ENCODE measurements at places on chromosomes 1 and 21.

DNA sequence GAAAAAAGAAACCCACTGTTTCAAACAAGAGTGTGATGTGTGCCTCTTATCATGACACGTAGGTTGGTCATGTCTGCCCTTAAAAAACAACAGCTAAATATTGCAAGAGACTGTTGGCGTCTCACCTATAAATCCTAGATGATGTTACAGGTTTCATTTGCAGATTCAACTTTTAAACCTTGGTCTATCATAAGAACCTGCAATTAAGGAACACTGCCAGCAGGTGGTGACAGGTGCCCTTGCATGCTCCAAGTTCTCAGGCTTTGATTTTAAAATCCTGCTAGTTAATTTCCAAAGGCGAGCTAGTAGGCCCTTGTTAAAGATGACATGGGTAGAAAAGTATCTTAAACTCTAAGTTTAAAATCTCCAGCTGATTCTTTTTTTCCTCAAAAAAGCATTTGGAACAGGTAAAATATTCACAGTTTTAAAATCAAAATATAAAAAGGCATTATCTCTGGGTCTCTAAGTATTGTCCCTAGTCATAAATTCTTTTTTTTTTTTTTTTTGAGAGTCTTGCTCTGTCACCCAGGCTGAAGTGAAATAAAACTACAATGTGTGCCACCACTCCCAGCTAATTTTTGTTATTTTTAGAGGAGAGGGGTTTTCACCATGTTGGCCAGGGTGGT lies 39.1 kb downstream of the CLSTN1 start:
- H3K36me3 ChIP-seq, result no peaks in the 10 kb centered on the region
- peaks cover 22% of the 10 kb centered on the region for H3K4me1 ChIP-seq
- no peak overlapping the region for H3K4me3 ChIP-seq
- peak; percentile 63 for DNase-seq
- H3K27me3 ChIP-seq, result no peaks in the 10 kb centered on the region

GRCh38 chr1:221435504-221435904 lies 306.4 kb downstream of the DUSP10 start:
- H3K36me3 ChIP-seq, result no peaks in the 10 kb centered on the region
- peaks cover 10% of the 10 kb centered on the region for H3K4me1 ChIP-seq
- peak; percentile 29 for DNase-seq

DNA sequence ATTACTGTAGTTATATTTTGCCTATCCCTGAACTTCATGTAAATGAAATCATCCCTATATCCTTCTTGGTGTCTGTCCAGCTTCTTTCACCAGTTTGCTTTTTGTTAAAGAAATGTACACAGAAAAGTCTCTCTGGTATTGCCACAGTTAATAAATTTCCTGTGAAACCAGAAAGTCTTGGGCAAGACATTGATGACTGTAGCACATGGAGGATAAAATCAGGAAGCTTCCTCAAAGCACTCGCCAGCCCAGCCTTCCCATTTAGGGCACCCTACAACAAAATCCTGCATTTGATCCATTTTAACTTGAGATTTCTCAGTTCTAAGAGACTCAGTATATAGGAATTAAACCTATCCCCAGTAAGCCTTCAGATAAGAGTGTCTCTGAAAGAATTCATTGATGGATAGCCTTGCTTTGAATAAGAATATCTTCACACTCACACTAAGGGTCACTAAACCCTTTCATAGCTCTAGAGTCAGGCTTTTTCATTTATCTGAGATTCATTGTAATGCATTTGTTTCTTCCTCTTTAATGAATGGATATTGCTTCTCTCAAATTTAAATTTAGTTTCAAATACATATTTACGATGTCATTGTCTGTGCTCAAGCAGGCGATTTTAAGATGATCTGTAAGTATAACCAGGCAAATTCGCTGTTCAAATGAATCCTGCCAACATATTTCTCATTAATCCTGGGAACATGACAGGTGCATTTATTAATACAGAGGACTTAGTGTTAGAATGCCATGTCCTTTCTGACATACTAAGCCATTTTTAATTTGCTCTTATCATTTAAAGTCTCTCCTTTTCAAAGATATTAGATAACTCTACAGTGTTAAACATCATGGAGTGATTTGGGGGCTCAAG lies 153.1 kb downstream of the GRIK1 start:
- H3K27ac ChIP-seq, result no peak overlapping the region
- DNase-seq, result no peak
- H3K27me3 ChIP-seq, result no peaks in the 10 kb centered on the region
- no peaks in the 10 kb centered on the region for H3K36me3 ChIP-seq
- H3K4me3 ChIP-seq, result no peak overlapping the region

- no peak overlapping the region for H3K27ac ChIP-seq
- no peaks in the 10 kb centered on the region for H3K27me3 ChIP-seq
- no peaks in the 10 kb centered on the region for H3K4me1 ChIP-seq
- no peak overlapping the region for H3K4me3 ChIP-seq
- DNase-seq, result no peak
These were observed 23.6 kb upstream of the SLC35D1 start for GRCh38 chr1:67077593-67077992.

DNA sequence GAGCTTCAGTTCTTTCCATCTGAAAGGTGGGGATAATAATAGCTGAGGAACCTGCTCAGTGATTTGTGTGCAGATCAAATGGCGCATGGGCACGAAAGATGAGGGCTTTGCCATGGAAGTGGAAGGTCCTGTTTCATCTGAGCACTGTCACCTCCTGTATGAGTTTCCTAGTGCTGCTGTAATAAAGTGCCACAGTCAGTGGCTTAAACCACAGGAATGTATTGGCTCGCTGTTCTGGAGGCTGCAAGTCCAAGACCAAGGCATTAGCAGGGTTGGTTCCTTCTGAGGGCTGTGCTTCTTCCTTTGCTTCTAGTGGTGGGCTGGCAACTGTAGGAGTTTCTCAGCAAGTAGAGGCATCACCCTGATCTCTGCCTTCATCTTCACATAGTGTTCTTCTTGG lies 51.1 kb upstream of the RBM15 start:
- no peak overlapping the region for H3K27ac ChIP-seq
- no peak for DNase-seq
- H3K36me3 ChIP-seq, result no peaks in the 10 kb centered on the region
- H3K4me1 ChIP-seq, result no peaks in the 10 kb centered on the region
- H3K27me3 ChIP-seq, result no peaks in the 10 kb centered on the region
- no peak overlapping the region for H3K4me3 ChIP-seq

DNA sequence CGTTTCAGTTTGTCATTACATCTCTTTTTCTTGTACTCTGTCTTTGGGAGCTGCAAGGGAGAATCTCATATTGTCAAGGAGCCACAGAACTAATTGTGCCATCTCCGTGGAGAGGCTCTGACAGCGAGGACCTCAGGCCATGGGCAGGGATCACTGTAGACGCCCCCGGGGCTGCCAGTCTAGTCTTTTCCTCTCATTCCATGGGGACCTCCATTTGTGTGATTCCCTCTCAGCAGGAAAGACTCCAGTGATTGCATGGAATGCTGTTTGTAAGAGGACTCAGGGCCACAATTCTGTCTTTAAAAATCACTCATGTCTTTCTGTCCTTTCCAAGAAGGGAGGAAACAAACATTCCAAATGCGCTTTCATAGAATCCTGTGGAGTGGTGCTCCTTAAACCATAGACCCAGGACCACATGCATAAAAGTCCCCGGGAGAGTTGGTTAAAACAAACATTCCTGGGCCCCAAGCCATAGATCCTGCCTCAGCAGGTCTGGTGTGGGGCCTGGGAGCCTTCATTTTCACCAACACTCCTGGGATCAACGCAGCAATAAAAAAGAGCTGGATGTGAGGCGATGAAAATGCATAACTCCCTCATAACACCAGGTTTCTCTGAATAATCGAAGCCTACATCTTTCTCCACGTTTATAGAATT lies 104.5 kb downstream of the ZP4 start:
- no peak overlapping the region for H3K4me3 ChIP-seq
- H3K4me1 ChIP-seq, result no peaks in the 10 kb centered on the region
- no peak overlapping the region for H3K27ac ChIP-seq
- H3K36me3 ChIP-seq, result no peaks in the 10 kb centered on the region
- H3K27me3 ChIP-seq, result no peaks in the 10 kb centered on the region

GRCh38 chr1:103525114-103525606 lies 339 bp upstream of the RNPC3 start:
- H3K4me3 ChIP-seq, result peak overlapping the region; percentile 54
- peaks cover 41% of the 10 kb centered on the region for H3K4me1 ChIP-seq
- no peak overlapping the region for H3K27ac ChIP-seq
- DNase-seq, result peak; percentile 48

DNA sequence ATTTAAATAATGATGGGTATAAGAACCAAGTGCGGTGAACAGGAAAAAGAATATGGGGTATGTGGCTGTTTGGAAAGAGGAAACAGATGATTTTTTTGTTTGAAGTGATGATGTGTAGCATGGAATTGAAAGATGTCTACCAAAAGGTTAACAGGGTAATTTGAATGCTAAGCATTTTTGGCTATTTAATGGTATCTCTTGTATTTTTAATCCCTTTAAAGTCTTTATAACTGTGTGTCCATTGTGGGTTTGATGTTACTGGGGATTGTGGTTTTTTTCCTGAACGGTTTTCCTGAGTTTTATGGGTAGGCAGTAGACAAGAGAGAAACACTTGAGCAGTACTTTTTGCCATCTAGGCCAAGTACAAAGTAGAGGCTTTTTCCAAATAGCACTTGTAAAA lies 63.2 kb downstream of the PRDM2 start:
- peaks cover 71% of the 10 kb centered on the region for H3K4me1 ChIP-seq
- DNase-seq, result no peak
- no peak overlapping the region for H3K4me3 ChIP-seq

DNA sequence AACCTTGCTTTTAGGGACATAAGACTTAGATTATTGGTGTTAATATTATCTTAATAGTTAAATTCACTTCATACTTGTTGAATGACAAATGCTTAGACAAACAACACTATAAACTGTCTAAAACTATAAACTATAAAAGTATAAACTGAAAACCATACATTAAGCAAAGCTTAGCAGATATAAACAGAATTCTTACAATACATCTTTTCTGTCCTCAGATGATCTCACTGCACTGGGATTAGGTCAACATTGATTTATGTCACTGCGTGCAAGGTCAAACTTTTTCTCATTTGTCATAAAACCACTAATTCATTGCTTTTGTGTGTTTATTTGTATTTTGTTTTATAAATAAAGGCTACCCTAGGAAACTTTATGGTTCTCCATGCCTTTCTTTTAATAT lies 1491.8 kb downstream of the NCAM2 start:
- H3K27ac ChIP-seq, result no peak overlapping the region
- H3K27me3 ChIP-seq, result no peaks in the 10 kb centered on the region
- H3K4me3 ChIP-seq, result no peak overlapping the region
- H3K4me1 ChIP-seq, result no peaks in the 10 kb centered on the region
- H3K36me3 ChIP-seq, result no peaks in the 10 kb centered on the region

- H3K27me3 ChIP-seq, result no peaks in the 10 kb centered on the region
- no peaks in the 10 kb centered on the region for H3K4me1 ChIP-seq
- DNase-seq, result no peak
- H3K27ac ChIP-seq, result no peak overlapping the region
- no peak overlapping the region for H3K4me3 ChIP-seq
These were observed 106.7 kb downstream of the FAF1 start for GRCh38 chr1:50853325-50853724.

GRCh38 chr1:61680500-61680899 lies 44.4 kb downstream of the TM2D1 start:
- no peaks in the 10 kb centered on the region for H3K4me1 ChIP-seq
- H3K27ac ChIP-seq, result no peak overlapping the region
- no peaks in the 10 kb centered on the region for H3K27me3 ChIP-seq

DNA sequence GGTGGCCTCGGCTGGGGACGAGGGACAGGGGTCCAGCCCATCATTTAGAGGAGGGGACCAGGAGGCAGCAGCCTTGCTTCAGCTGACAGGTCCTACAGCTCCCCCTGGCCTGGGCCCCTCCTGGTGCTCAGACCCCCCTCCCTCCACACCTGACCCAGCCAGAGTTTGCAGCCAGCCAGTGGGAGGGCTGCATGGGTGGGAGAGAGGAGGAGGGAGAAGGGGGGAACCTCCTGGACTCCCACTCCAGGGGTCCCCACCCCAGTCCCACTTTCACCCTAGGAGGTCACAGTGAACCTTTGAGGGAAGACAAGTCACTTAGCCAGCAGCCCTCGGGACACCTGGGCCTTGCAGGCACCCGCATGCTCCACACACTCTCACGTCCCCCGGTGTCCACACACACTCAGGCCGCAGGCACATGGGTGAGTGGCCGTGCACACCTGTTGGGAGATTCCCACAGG lies 108.9 kb upstream of the ZBTB40 start:
- no peaks in the 10 kb centered on the region for H3K4me1 ChIP-seq
- no peak for DNase-seq
- H3K4me3 ChIP-seq, result no peak overlapping the region
- peaks cover 4% of the 10 kb centered on the region for H3K27me3 ChIP-seq
- H3K27ac ChIP-seq, result no peak overlapping the region

GRCh38 chr1:1144122-1144842 lies 28.4 kb upstream of the C1orf159 start:
- peak; percentile 66 for DNase-seq
- H3K27me3 ChIP-seq, result no peaks in the 10 kb centered on the region
- H3K27ac ChIP-seq, result no peak overlapping the region
- peaks cover 16% of the 10 kb centered on the region for H3K4me1 ChIP-seq

DNA sequence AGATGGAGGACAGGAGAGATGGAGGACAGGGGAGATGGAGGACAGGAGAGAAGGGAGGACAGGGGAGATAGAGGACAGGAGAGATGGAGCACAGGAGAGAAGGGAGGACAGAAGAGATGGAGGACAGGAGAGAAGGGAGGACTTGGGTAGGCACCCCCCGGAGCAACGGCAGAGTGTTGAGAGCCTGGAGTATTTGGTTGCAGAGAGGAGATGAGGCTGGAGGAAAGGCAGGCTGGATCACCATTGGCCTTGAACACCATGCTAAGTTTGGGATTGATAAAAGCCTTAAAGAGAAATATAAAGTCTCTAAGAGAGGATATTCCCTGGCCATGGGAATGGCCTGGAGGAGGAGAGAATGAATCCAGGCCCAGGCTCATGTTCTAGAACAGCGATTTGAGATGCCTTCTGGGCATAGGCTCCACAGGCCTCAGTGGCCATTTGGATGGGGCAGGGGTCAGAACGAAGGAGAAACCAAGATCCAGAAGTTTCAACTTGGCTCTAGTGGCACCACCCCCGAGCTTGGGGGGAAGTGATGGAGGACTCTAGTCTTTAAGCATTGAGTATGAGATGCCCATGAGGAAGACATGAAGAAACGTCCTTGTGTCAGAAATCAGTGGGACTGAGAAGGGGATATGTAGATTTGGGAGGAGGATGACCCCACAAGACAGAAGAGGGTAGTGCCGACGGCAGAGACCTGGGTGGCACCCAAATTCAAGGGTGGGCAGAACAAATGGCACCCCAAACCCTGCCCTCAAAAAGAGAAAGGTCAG lies 47.9 kb upstream of the EDN2 start:
- H3K4me3 ChIP-seq, result no peak overlapping the region
- no peaks in the 10 kb centered on the region for H3K27me3 ChIP-seq
- no peaks in the 10 kb centered on the region for H3K4me1 ChIP-seq
- H3K36me3 ChIP-seq, result no peaks in the 10 kb centered on the region
- no peak overlapping the region for H3K27ac ChIP-seq
- no peak for DNase-seq

- DNase-seq, result no peak
- H3K36me3 ChIP-seq, result no peaks in the 10 kb centered on the region
These were observed 150.9 kb downstream of the PTPRU start for GRCh38 chr1:29387210-29387609.

DNA sequence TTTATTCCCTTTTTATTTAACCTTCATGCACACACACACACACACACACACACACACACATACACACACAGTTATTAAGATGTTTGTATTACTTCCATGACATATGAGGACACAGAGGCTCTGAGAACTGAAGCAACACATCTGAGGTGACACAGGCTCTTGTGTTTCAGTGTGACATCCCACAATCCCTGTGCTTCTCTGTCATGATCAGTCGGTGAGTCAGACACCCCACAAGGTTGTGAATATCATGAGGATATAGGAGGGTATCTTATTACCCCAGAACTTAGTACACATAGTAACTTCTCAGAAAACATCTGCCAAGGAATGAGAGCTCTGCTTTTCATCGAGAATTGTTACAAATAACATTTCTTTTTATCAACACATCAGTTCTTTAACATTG lies 459.3 kb downstream of the PLPP3 start:
- no peak for DNase-seq
- no peaks in the 10 kb centered on the region for H3K4me1 ChIP-seq
- no peak overlapping the region for H3K27ac ChIP-seq
- H3K4me3 ChIP-seq, result no peak overlapping the region
